ENCODE measurements at places on chromosomes 5 and 9. TPM values are rescaled to one million over a fixed set of nuclear protein-coding genes. Genes with fewer than 3 reads are reported as not detected.

GRCh38 chr5:100590867-100591266, 55.7 kb downstream of the FAM174A start:
- no peak for DNase-seq

DNA sequence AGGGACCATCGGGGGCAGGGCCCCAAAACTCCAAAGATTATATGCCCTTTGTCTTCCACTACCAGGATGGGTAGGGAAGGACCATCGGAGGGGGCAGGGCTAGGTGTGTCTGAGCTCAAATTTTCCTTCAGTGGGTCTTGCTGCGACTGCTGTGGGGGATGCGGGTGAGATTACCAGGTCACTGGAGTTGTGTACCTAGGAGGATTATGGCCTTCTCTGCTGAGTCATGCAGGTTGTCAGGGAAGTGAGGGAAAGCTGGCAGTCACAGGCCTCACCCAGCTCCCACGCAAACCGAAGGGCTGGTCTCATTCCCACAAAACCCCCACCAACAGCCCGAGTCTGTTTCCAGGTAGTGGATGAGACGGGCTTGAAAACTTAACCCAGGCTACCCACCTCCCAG, 489.4 kb downstream of the ZNF608 start:
- no peak for DNase-seq

DNA sequence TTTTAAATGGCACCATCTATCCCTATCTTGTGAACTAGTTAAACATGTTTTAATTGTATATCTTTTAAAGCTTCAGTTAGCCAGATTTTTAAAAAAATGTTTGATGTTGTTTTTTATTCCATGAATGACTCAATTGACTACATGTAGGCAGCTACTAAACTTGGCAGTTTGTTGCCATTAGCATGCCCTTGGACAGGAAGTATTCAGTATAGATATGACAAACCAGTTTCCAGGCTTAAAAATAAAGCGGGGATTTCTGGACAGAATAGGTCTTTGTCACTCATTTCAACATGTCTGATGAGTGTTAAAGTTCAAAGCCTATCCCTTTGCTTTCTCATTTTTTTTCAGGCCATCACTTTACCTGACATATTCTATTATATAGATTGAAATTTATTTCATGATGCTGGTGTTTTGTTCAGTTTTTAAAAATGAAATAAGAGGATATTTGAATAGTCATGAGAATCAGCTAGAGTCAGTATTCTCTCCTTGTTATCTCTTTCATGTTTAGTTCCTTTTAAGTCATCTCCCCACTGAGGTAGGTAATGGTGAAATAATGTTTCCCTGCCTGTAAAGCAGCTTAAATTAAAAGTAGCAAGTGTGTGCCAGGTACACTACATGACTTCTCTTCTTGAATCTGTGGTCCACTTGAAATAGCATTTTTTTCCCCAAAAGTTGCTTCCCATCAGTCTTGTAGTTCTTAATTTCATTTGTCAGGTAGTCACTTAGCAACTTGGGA, 11.9 kb downstream of the TNFAIP8 start:
- DNase-seq = no peak

DNA sequence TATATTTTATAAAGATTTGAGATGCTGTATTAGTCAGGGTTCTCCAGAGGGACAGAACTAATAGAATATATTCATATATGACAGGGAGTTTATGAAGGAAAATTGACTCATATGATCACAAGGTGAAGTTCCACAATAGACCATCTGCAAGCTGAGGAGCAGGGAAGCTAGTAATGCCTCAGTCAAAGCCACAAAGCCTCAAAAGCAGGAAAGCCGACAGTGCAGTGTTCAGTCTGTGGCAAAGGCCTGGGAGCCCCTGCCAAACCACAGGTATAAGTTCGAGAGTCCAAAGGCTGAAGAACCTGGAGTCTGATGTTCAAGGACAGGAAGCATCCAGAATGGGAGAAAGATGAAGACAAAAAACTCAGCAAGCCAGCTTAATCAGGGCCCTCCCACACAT, 382.2 kb downstream of the LRRC70 start:
- no peak for DNase-seq

GRCh38 chr5:166639151-166639550, 1652.3 kb upstream of the WWC1 start:
- no peak for DNase-seq

GRCh38 chr9:38026840-38027527, 42.0 kb downstream of the SHB start:
- DNase-seq = no peak

GRCh38 chr5:131274326-131275063, 10.6 kb downstream of the CDC42SE2 start:
- DNase-seq = no peak

- no peak for DNase-seq
These were observed 31.2 kb upstream of the LECT2 start for GRCh38 chr5:135985951-135986350.

DNA sequence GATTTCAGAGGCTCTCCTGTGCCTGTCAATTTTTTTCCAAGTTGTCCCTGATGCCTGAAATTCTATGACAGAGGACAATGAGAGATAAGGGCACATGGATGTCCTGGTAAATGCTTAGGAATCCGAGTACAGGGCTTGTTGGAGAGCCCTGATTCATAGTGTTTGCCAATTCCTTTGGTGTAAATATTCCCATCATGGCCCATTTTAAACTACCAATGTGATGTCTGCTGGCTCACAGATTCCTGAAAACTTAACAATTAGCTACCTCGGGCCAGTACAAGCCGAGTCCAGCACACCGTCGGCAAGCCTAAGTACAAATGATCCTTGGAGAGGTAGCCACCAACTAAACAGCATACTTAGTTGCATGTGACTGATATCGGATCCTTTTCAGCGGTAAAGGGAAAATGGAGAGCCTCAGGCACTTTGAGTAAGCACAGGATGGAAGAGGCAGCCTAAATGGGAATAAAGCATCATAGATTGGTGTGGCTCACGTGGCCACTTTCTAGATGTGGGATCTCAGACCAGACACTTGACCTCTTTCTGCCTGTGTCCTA, 3.6 kb downstream of the ITK start:
- DNase-seq = no peak

DNA sequence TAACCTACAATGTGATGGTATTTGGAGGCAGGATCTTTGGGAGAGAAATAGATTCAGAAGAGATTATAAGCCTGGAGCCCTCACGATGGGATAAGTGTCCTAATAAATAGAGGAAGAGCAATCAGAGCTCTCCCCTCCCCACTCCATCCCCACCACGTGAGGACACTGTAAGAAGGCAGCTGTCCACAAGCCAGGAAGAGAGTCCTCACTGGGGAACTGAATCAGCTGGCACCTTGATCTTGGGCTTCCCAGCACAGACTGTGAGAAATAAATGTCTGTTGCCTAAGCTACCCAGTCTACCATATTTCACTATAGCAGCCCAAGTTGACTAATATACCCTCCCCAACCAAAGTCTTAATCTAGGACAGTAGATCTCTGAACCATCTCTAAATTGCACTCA, 118.1 kb downstream of the SUSD1 start:
- DNase-seq = no peak

- no peak for DNase-seq
These were observed 38.7 kb downstream of the TMC1 start for GRCh38 chr9:72560086-72560485.

GRCh38 chr5:22102823-22103359, 750.3 kb downstream of the CDH12 start:
- DNase-seq = no peak

- no peak for DNase-seq
These were observed 2149.4 kb upstream of the ACO1 start for GRCh38 chr9:30235068-30235467.

DNA sequence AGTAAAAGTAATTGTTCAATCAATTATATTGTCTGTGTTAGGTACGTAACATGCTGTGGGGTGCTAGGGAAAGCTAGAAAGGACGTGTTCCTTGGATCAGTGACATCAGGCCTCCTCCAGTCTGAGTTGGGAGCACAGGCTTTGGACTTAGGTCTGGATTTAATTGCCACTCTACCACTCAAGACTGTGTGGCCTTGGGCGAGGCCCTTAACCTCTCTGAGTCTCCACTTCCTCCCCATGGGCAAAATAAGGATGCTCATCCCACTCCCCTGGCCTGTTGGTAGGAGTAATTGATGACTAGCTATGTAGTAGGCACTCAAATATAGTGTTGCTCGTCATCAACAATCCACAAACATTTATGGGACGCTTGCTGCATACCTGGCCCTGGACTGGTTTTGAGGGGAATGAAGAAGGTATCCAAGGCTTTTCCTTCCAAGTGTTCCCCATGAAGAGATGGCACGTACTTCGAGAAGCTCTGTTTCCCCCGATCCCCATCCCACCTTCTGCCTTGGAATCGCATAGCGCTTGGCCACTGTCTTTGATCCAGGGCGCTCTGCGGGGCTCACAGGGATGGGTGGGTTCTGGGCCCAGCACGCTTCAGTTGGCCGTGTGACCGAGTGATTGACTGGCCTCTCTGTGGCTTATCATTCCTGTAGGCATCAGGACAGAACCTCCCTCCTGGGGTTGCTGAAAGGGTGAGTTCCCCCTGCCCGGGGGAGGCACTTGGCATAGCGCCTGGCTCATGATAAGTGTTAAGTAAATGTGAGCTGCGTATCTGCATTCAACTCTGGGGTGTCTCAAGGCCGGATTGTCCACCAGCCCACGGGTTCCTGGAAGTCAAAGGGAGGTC, 8.1 kb downstream of the FGF18 start:
- no peak for DNase-seq

- no peak for DNase-seq
These were observed 152.5 kb downstream of the APBA1 start for GRCh38 chr9:69519470-69520240.

- DNase-seq = no peak
These were observed 23.5 kb upstream of the SNX2 start for GRCh38 chr5:122751293-122751782.

DNA sequence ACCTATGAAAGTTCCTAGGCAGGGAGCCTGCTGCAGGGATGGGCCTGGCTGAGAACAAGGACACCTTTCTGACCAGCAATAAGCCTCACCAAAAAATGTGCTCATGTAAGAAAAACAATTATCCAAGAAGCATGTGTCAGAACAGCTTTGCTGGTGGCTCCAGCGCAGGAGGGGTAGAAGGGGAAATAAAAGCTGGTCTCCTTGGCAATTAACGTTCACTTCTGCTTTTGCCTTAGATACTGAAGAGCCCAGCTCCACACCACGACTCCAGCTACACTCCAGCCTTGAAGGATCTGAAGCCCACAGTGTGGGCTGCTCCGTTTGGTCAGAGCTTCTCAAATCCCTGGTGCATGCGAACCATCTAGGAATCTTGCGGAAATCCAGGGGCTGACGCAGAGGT, 107.6 kb upstream of the PHYKPL start:
- DNase-seq = no peak

DNA sequence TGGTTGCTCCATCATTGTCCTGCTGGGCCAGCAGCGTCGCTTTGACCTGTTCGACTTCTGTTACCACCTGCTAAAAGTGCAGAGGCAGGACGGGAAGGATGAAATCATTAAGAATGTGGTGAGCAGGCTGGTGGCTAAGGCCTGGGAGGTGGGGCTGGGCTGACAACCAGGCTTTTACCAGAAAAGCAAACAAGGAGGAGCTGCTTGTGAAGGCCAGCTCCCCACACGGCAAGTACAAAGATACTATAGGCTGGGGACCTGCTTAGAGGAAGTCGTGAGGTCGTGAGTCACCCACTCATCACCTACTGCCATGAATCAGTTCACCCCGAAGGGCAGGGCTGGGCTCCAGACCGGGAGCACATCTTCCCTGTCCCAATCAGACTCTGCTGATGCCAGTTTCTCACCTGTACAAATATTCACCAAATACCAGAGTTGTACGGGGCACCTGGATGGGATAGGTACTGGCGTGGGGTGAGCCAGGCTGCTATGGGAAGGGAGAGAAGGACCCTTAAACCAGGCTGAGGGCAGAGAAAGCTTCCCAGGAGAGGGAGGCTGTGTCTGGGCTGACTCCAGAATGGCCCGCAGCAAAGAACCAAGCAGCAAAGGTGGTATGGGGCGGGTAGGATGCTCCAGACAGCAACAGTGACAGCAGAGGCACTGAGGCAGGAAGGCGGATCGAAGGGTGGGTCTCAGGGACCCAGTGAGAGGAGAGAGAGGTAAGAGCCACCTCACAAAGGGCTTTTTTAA, 69.3 kb upstream of the NIPAL4 start:
- DNase-seq = no peak

GRCh38 chr5:95554331-95554646, 488 bp downstream of the SKIC3 start:
- no peak for DNase-seq

GRCh38 chr5:170451747-170452365, 52.0 kb upstream of the KCNIP1 start:
- DNase-seq = no peak

GRCh38 chr9:6414247-6414641, 1.2 kb downstream of the UHRF2 start:
- no peak for DNase-seq

- no peak for DNase-seq
These were observed 17.8 kb upstream of the IFNB1 start for GRCh38 chr9:21095561-21095960.

DNA sequence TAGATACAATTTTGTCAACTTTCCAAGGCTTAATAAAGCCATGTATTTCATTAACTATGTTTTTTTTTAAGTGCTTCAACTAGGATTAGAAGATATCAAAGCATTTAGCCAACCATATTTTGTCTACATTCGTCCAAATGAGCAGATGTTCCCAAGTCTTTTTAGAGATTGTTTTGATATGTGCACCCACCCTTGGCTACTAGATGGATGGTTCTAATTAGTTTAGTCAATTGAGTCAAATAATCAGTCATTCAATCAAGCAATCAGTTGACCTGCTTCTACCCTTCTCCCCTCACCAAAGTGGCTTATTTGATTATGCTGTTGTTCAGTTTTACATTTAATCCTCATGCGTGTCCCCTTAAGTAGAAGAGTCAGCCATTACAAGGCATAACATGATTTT, 319.5 kb upstream of the TNC start:
- DNase-seq = no peak

Gene TNFSF8
- polyA plus RNA-seq = 0.68 TPM

Gene HSPA9
- polyA plus RNA-seq = 364 TPM

Gene ABO
- 13.2 TPM for polyA plus RNA-seq

Gene OR13D1
- polyA plus RNA-seq = not detected

Gene AMBP
- 1.1 TPM for polyA plus RNA-seq

Gene HBEGF
- 9.3 TPM for polyA plus RNA-seq

Gene PLCXD3
- 0.30 TPM for polyA plus RNA-seq

Gene TLX3
- polyA plus RNA-seq = not detected

Gene IFNA21
- not detected for polyA plus RNA-seq

Gene AGXT2
- 55.7 TPM for polyA plus RNA-seq

Gene KIF3A
- polyA plus RNA-seq = 27.7 TPM

Gene GPX3
- polyA plus RNA-seq = 929 TPM

Gene PCDHGA9
- polyA plus RNA-seq = 5.2 TPM

Gene PCDHGA1
- 1.0 TPM for polyA plus RNA-seq

Gene PRRX2
- 1.5 TPM for polyA plus RNA-seq
